ENCODE measurements at places on chromosomes 3 and 15.

DNA sequence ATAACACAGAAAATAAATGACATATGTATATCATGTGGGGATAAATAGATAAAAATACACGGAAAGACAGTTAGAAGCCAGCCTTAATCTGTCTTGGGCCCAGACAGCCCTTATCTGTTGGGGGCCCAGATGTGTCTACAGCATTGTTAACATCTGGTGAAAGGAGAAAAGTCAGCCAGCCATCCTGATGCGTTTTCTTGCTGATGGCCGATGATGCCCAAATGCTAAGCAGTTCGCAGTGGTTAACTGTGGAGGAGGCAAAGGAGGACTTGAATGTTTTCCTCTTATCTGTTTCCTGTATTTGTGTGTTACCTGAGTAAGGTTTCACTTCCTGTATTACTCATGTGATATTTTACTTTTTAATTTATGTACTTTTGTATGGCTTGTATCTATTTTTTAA lies 46.2 kb downstream of the NOX5 start:
- DNase-seq, result no peak

DNA sequence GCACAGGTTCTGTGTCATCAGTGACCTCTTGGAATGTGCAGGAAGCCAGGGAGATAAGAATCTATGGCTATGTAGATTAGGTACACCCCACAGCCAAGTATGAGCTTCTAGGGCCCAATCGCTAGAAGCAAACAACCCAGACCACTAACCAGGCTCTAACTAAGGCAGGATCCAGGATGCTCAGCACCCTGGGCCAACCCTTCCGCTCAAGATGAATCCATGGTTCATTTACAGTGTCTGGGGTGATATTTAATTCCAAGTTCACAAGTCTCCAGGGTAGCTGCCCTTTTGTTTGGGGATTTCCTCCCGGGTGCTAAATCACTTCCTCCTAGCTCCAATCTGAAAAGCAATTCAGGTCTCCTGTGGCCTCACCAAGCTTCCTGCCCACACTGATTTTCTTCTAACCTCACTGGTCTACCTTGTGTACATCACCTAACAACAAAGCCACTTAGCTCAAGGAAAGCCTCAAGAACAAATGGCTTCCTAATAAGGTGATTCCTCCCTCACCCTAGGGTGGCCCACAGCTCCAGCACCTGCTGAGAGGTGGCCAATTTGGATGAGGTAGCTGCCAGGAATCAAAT lies 2.4 kb downstream of the EHD4 start:
- no peak for DNase-seq

- peak; percentile 47 for DNase-seq
These were observed 200.5 kb upstream of the LRTM1 start for GRCh38 chr3:55128225-55128823.

DNA sequence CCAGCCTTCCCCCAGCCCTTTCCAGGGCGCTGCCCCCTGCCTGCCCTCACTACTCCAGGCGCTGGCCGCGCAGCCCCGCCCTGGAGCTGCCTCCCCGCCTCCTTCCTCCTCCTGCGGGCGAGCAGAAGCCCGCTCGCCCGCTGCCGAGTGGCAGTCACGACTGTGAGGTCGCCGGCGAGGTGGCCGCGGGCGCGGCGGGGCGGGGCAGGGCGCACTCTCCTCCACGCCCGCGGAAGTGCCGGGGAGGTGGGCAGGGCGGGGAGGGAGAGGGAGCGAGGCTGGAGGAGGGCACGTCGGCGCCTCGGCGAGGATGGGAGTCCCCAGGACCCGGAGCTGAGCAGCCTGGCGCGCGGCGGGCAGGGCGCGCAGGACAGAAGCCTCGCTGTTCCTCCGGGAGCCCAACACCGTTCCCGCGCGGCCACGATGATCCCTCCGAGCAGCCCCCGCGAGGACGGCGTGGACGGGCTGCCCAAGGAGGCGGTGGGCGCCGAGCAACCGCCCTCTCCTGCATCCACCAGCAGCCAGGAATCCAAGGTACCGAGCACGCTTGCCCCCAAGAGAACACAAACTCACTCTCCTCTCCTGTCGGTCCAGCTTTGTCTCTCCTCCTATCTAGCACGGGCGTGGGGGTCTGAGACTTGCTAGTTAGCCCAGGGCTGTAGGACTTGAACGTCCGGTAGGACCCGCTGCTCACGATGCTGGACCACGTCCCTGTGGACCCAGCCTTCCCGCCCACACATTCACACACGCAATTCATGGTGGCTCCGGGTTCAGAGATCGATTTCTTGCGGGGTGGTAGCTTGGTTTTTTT lies at the start of gene STAC:
STAC (plus strand) TSS at position 284 of the 811 bp plus-strand sequence; CDS start at position 424, 140 bp downstream.
- no peak for DNase-seq

DNA sequence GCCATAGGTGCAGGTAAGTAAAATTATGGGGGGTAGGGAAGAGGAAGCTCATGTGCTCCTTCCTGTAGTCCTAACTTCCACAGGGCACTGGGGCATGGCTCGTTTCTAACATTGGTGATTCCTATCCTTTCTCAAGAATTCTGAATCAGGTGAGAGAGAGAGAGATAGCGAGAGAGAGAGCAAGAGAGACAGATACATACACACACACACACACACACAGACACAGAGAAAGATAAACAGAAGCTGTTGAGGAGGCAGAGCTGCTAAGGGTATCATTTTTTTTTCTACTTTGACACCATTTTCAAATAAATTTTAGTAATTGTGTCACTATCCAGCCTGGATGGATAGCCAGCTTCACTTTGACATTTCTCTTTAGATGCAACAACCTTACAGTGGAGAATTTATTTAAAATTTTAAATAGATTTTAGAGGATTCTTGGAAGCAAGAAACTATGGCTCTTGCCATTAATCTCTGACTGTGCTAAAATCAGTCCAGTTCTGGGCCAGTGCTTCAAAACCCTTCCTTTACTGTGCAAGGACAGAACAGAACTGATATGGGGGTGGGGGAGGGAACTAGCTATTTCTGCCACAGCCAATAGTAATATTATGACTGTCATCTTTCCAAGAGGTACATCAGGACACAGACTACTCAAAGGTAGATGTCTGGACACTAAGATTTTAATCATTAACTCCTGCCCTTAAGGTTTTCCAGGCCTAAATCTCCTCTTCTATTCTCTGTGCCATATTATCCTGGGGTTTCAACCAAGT lies 14.6 kb upstream of the RAMAC start:
- DNase-seq, result no peak

DNA sequence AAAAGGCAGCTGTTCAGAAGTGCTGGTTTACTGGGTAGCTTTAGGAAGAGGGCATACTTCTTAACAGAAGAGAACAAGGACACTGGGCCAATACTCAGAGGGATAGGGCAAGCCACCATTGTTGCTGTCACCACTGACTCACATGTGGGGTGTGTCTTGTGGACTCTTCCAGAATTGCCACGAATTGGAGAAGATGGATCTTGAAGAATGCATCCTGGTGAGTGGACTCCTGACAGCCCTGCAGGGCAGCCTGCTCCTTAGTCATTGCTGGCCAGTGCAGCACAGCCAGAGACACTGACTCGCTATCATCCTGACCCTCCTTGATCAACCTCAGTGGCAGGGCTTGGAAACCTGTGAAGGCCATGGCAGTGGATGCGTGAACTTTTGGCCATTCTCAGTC lies 62.3 kb downstream of the UBP1 start:
- no peak for DNase-seq

Measured in retinal pigment epithelial cell (primary cell).